RPMI7951 (cell line): ENCODE measurements at places on chromosomes 5 and 9. TPM values are rescaled to one million over a fixed set of nuclear protein-coding genes. Genes with fewer than 3 reads are reported as not detected.

Gene PCAT7
- 0.29 and 0.36 TPM in 2 replicates for total RNA-seq

Gene TUT7
- total RNA-seq = 21.3 and 21.6 TPM in 2 replicates

Gene ACOT12
- total RNA-seq = not detected in 2 replicates

Gene MAPKAP1
- 60.6 and 75.0 TPM in 2 replicates for total RNA-seq

Gene CDC23
- 26.2 and 35.2 TPM in 2 replicates for total RNA-seq

Gene SLC36A3
- total RNA-seq = not detected in 2 replicates

Gene PLAC8L1
- total RNA-seq = not detected in 2 replicates

Gene SLC24A2
- total RNA-seq = under 0.01 and 0.12 TPM in 2 replicates

Gene APBA1
- 0.10 and 0.12 TPM in 2 replicates for total RNA-seq

Gene NANS
- 109 and 140 TPM in 2 replicates for total RNA-seq

Gene POU4F3
- 0.20 TPM in 1 of 2 replicates, not detected in the other for total RNA-seq

Gene BRIX1
- total RNA-seq = 55.8 and 65.8 TPM in 2 replicates

Gene SURF2
- 15.0 and 15.7 TPM in 2 replicates for total RNA-seq

Gene CATSPER3
- not detected in 2 replicates for total RNA-seq

Gene KCNT1
- total RNA-seq = not detected in 2 replicates

Gene IL4
- total RNA-seq = not detected in 2 replicates

Gene IL9
- total RNA-seq = not detected in 2 replicates

Gene SAXO1
- under 0.01 TPM in 1 of 2 replicates, not detected in the other for total RNA-seq

Gene TAF11L10
- total RNA-seq = not detected in 2 replicates

Gene PTRH1
- 15.6 and 27.0 TPM in 2 replicates for total RNA-seq

Gene C7
- total RNA-seq = not detected in 2 replicates

Gene DMRT3
- total RNA-seq = not detected in 2 replicates

Gene DAPK1
- 0.12 and 0.20 TPM in 2 replicates for total RNA-seq

Gene CDKN2B-AS1
- 7.0 and 7.7 TPM in 2 replicates for total RNA-seq

Gene ZCCHC10
- 20.1 and 33.3 TPM in 2 replicates for total RNA-seq

Gene ATOX1
- 156 and 161 TPM in 2 replicates for total RNA-seq

Gene PCDHA11
- total RNA-seq = not detected in 2 replicates

Gene SH3RF2
- 6.8 and 7.9 TPM in 2 replicates for total RNA-seq

Gene GRXCR2
- total RNA-seq = not detected in 2 replicates

Gene LRRC19
- not detected in 2 replicates for total RNA-seq

Gene BBLN
- total RNA-seq = 97.3 and 128 TPM in 2 replicates

Gene DIPK1B
- not detected in 2 replicates for total RNA-seq

Gene SIT1
- total RNA-seq = not detected in 2 replicates

Gene KIAA0825
- 1.5 and 2.3 TPM in 2 replicates for total RNA-seq

Gene OLFML2A
- 31.2 and 43.6 TPM in 2 replicates for total RNA-seq

Gene TUSC1
- 7.7 and 8.5 TPM in 2 replicates for total RNA-seq

Gene ATP6V1G1
- total RNA-seq = 98.8 and 114 TPM in 2 replicates

Gene HEMGN
- total RNA-seq = not detected in 2 replicates

Gene CCDC171
- 0.48 and 0.68 TPM in 2 replicates for total RNA-seq

Gene RCL1
- total RNA-seq = 8.4 and 8.6 TPM in 2 replicates

Gene C6
- not detected in 2 replicates for total RNA-seq

Gene LCN15
- not detected in 2 replicates for total RNA-seq

Gene SHC3
- total RNA-seq = 1.7 and 2.1 TPM in 2 replicates

Gene CDX1
- 0.24 and 0.98 TPM in 2 replicates for total RNA-seq

Gene HRCT1
- total RNA-seq = 0.20 TPM in 1 of 2 replicates, not detected in the other

Gene PRUNE2
- total RNA-seq = 0.10 and 0.12 TPM in 2 replicates
